ENCODE measurements at places on chromosomes 13 and 19.
A peak's percentile ranks its signal among the peaks of the same experiment; 100 is the strongest.

- DNase-seq, result no peak
These were observed 17.3 kb downstream of the SBK2 start for GRCh38 chr19:55519451-55520311.

GRCh38 chr19:53549340-53549739 lies 11.4 kb downstream of the ZNF331 start:
- no peak for DNase-seq

DNA sequence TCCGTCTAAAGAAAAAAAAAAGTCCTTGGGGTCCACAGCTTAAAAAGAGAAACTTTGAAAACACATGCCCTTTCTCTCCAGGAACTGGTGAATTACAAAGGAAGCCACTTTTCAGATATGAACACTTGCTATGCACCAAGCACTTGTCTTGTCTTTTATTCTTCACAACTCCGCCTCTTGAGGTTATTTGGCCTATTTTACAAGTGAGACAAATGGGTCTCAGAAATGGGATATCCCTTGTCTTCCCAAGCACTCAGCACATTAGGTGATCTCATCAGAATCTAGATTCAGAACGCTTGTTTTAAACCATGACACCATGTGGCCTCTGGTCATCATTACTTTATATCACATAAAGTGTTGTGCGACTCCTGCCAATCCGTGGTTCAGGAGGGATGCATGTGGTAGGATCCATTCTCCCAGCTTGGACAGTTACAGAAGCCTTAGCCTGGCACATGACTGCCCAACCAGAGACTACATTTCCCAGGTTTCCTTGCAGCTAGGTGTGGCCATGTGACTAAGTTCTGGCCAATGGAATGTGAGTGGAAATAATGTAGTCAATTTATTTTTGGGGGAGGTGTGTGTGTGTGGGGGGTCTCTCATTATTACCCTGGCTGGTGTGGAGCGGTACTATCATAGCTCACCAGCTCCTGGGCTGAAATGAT lies 13.9 kb downstream of the TSKS start:
- DNase-seq, result no peak

- peak; percentile 96 for DNase-seq
These were observed 15.8 kb downstream of the ARRDC2 start for GRCh38 chr19:18023622-18024251.

GRCh38 chr13:79904581-79904980 lies 423.6 kb downstream of the NDFIP2 start:
- DNase-seq, result no peak

DNA sequence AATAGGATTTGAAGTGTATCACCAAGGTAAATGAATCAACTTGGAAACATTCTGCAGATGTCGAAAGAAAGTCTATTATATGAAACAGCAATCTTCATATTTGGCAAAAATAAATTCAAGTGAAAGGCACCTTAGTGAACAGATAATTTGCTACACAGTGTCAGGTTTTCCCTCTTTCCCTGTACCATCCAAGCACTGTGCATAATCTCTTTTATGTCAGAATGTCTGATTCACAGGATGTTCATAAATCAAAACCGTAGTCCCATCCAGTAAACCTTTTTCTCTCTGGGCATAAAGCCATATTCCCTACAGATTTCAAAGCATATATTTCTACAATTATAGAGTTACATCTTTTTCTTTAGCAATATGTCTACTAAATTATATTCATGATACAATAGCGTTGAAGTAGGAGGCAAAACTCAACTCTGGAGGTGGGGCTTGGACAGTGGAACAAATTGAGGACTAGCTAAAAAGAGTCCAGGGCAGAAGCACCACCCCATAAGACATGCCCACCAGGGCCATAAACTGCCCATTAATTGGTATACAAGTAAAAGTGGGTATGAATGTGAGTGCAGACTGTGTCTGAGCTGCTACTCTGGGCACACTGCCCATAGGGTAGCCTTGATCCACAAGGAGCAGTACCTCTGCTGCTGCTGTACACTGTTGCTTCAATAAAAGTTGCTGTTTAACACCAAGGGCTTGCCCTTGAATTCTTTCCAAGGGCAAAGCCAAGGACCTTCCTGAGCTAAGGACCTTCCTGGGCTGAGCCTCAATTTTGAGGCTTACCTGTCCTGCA lies 72.1 kb upstream of the MYCBP2 start:
- no peak for DNase-seq

- no peak for DNase-seq
These were observed 479.4 kb downstream of the IRS2 start for GRCh38 chr13:109307027-109307426.

GRCh38 chr13:72648513-72649065 lies 78.8 kb downstream of the MZT1 start:
- no peak for DNase-seq

GRCh38 chr13:114144606-114145244 lies 12.3 kb upstream of the RASA3 start:
- no peak for DNase-seq

- DNase-seq, result no peak
These were observed 86.8 kb upstream of the ANKRD10 start for GRCh38 chr13:111001636-111002035.

DNA sequence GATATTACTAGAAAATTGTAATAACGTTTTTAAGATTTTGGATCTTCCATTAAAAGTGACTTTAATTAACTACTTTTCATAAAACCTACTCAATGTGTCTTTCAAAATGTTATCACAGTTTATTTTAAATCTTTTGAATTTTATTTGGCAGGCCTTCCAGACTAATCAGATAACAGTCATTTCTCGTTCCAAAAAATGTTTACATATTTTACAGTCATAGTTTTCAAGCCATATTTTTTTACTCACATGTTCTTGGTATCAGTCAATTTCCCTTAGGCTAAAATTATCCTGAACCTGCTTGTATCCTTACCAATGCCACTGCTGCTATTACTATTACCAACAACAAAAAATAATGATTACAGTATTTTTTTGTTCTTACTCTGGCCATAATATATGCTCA lies 1783.5 kb downstream of the SLITRK5 start:
- no peak for DNase-seq

- DNase-seq, result no peak
These were observed 85.7 kb downstream of the LACC1 start for GRCh38 chr13:43965459-43965845.

DNA sequence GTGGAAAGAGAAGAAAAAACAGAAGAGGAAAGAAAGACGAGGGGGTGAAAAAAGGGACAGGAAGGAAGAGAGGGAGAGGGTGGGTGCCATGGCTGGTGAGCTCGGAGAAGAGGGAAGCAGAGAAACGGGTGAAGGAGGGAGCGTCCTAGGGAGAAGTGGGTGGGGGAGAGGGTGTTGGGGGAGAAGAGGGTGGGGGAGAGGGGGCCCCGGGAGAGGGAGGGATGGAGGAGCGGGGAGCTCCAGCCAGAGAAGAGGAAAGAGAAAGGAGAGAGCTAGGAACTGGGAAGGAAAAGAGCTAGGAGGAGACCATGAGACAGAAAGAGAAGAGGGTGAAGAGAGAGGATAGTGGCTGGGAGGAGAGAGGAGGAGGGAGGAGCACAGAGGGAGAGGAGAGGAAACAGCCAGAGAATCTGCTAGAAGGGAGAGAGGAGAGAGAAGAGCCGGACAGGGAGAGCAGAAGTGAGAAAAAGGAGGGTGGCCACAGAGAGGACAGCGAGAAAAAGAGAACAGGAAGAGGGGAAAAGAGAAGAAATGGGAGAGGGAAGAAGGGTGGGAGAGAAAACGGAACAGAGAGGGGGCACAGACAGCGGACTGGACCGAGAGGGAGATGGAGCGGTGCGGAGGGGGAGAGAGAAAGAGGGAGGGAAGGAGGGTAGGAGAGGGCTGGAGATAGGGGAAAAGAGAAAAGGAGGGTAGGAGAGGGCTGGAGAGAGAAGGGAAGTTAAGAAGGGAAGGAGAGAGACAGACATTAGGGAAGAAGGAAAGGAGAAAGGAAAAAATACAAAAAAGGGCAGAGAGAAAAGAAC lies 11.9 kb upstream of the GARIN5A start:
- peak; percentile 17 for DNase-seq

GRCh38 chr13:55361141-55361540 lies 1779.6 kb upstream of the PRR20A start:
- no peak for DNase-seq

GRCh38 chr19:29662604-29663404 lies 2.5 kb upstream of the PLEKHF1 start:
- peak; percentile 80 for DNase-seq

GRCh38 chr19:33134571-33135041 lies 2.7 kb downstream of the WDR88 start:
- no peak for DNase-seq

- DNase-seq, result no peak
These were observed 29.6 kb upstream of the DOCK9 start for GRCh38 chr13:99007414-99007986.

GRCh38 chr19:2237051-2237868 lies 636 bp downstream of the SF3A2 start:
- DNase-seq, result no peak

- DNase-seq, result no peak
These were observed 33.6 kb downstream of the CSNK1G2 start for GRCh38 chr19:1974381-1975161.

GRCh38 chr19:40690693-40691420 lies 406 bp upstream of the NUMBL start:
- DNase-seq, result peak; percentile 98

- DNase-seq, result no peak
These were observed 11.3 kb downstream of the ZNF132 start for GRCh38 chr19:58428617-58429016.

DNA sequence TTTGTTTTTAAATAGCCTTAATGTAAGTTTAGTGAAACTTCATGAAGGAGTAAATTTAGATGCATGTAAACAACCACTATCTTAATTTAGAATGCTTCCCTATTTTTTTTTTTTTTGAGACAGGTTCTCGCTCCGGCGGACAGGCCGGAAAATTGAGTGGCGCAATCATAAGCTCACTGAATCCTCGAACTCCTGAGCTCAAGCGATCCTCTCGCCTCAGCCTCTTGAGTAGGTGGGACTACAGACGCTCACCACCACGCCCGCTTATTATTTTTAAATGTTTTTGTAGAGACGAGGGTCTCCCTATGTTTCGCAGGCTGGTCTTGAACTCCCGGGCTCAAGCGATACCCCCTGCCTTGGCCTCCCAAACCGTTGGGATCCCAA lies 1.6 kb downstream of the TEX30 start:
- no peak for DNase-seq

GRCh38 chr13:75445717-75446499 lies 36.1 kb downstream of the TBC1D4 start:
- DNase-seq, result no peak
